Colonic mucosa (tissue), 4 donors: ENCODE measurements at places on chromosomes 7 and 10. TPM values are rescaled to one million over a fixed set of nuclear protein-coding genes. Genes with fewer than 3 reads are reported as not detected.

SLC26A5 gene
- total RNA-seq = not detected

ACTR3C gene
- total RNA-seq = 17.6 TPM

MAGI2 gene
- 2.4 TPM for total RNA-seq

TUBB8 gene
- not detected for total RNA-seq

SLC39A12 gene
- 0.15 TPM for total RNA-seq

PTPRZ1 gene
- total RNA-seq = 1.2 TPM
